ENCODE measurements at places on chromosomes 3 and 15. TPM values are rescaled to one million over a fixed set of nuclear protein-coding genes. Genes with fewer than 3 reads are reported as not detected.

Gene FBXW12
- polyA plus RNA-seq = 0.31 TPM

Gene NEO1
- 108 TPM for polyA plus RNA-seq

Gene TMCO5A
- polyA plus RNA-seq = not detected

GRCh38 chr3:14614189-14614588 is 37.4 kb upstream of the CCDC174 start:
- no peak for DNase-seq

GRCh38 chr15:67150023-67150860 is 84.8 kb downstream of the SMAD3 start:
- DNase-seq = no peak
